CD4-positive, alpha-beta T cell treated with Interleukin-2 at 100 ng/mL for 4 hours (primary cell): ENCODE measurements at places on chromosomes 5 and 9.

DNA sequence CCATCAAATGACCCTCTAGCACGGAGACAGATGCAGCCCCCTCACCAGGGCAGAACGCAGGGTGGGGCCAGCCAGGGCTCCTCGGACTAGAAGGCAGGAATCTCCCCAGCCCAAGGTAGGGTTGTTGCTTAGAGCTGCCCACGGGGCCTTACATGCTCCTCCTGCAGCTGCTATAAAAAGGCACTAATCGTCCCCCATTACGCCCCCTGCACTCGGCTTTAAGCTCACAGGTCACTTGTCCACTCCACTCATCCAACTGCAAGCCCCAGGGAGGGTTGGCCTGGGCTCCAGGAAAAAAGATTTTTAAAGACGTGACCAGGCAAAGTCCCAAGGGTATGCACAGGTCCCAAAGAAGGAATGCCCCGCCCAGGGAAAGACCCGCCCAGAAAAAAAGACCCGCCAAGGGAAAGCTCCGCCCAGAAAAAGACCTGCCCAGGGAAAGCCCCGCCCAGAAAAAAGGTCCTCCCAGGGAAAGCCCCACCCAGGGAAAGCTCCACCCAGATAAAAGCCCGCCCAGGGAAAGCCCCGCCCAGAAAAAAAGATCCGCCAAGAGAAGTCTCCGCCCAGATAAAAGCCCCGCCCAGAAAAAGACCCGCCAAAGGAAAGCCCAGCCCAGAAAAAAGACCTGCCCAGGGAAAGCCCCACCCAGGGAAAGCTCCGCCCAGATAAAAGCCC is 11.1 kb downstream of the GRIN1 start:
- DNase-seq: no peak

- no peak for DNase-seq
Observed at GRCh38 chr5:149448431-149448830, 69.3 kb upstream of the IL17B start.

- DNase-seq: no peak
Observed at GRCh38 chr9:15146268-15146700, 160.7 kb downstream of the TTC39B start.

DNA sequence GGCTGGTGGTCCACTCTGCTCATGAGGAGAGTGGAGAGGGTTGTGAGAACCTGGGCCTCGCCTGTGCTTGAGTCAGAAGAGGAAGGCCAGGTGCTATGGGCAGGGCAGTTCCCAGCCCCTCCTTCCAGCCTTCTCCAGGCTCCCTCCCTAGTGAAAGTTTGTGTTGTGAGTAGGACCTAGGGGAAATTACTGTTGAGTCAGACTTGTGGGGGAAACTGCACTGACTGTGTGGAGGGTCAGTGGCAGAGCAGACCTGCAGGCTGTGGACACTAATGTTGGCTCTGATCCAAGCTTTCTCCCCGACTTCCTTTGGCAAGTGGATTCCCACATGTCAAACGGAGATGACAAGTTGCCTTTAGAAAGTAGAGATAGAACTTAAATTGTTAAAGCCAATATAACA is 102.6 kb downstream of the ARHGAP26 start:
- no peak for DNase-seq

DNA sequence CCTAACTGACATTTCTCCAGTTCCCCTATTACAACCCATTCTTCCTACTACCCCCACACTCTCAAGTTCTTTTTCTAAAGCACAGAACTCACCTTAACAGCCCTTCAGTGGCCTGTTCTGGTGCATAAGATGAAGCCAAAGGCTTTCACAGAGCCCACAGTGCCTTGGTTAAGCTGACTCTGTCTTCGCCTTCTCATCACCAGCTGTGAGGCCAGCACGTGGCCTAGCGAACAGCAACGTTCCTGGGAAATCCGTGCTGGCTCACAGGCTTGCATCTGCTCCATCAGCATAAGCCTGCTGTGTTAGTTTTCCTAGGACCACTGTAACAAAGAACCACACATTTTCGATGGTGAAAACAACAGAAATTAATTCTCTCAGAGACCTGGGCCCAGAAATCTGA is 67.9 kb upstream of the LPAR1 start:
- DNase-seq: no peak

DNA sequence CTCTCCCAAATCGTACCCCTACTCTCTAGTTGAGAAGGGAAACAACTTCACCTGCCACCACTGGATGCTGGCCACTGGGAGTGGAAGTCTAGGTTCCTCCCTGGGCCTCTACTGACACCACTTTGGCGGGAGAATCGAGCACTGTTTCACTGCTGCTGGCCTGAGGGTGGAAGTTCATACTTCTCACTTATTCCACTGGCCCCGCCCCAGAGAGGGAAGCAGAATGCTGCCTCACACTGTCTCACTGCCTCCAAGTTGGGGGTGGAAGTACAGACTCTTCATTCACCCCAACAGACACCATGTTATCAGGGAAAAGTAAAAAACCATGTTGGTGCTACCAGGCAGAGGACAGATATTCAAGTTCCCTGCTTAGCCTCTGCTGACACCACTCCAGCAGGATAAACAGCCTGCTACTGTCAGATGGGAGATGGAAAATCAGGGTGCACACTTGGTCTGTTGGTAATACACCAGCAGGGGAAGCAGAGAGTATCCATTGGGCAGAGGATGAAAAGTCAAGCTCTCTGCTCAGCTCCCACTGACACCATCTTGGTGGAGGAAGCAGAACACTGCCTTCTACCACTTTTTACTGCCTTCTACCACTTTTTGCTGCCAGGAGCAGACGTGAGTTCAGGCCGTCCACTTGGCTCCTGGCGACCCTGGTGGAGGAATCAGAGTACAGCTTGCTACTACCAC is 159.4 kb downstream of the SIL1 start:
- DNase-seq: no peak

GRCh38 chr9:133200631-133201030 is 8.4 kb downstream of the OBP2B start:
- DNase-seq: no peak

- DNase-seq: no peak
Observed at GRCh38 chr5:76427206-76428140, 24.4 kb downstream of the IQGAP2 start.

- no peak for DNase-seq
Observed at GRCh38 chr9:86122311-86122710, 23.0 kb upstream of the GOLM1 start.

- no peak for DNase-seq
Observed at GRCh38 chr5:106521701-106522100, 1149.0 kb downstream of the EFNA5 start.

- DNase-seq: no peak
Observed at GRCh38 chr5:558871-559503, 34.7 kb upstream of the SLC9A3 start.

DNA sequence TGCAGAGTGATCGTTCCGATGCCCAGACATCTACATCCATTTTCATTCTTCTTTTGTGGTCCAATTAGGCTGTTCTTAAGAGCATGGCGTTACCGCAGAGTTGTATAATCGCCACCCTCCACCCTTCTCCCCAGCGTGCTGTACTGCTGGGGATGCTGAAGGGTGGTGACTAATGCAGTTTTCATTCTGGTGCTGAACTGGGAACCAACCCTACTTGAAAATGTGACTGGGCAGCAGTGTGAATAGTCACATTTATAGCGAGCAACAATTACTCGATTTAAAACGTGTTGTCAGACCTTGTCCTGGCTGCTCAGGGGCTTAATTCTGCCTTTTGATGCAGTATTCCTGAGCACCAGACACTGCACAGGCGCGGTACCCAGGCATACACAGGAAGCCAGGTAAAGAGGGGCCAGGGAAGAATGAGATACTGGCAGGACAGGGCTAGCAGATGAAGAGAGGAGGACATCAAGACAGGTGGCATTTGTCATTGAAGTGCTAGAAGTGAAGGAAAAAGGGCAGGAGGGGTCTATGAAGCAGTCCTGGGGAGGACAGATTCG is 719 bp upstream of the ISCA1 start:
- no peak for DNase-seq

- DNase-seq: no peak
Observed at GRCh38 chr5:162607879-162608278, 540.3 kb downstream of the GABRG2 start.

DNA sequence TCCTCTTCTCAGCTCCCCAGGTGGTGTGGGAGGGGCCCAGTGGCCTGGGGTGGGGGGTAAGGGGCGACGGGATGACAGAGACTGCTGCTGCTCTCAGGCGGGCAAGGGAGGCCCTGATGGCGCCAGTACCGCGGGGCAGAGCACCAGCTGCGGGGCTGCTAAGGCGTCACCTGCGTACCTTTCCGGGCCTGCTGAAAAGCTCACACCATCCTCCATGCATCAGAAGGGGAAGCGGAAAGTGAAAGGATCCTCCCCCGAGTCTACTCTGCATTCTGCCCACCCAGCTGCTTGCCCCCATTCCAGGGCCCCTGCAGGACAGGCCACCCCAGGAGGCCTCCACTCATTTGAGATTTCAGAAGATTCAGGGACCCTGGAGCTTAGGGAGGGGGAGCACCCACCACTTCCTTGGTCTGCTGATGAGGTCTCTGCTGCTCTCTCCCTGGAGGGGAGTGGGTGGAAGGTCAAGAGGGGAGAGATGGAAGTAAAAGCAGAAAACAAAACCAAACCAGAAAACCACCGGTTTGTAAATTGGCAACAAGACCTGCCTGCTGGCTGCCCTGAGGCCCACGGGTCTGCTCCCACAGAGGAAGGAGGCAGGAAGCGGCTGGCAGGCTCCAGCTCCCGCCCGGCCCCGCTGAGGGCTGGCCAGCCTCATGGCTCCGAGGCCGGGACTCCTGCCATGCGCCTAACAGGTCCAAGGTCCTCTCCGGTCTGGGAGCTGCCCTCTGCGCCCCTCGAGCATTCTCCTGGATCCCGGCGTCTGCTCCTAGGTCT is 33.6 kb downstream of the PRRT1B start:
- peak; percentile 42 for DNase-seq

DNA sequence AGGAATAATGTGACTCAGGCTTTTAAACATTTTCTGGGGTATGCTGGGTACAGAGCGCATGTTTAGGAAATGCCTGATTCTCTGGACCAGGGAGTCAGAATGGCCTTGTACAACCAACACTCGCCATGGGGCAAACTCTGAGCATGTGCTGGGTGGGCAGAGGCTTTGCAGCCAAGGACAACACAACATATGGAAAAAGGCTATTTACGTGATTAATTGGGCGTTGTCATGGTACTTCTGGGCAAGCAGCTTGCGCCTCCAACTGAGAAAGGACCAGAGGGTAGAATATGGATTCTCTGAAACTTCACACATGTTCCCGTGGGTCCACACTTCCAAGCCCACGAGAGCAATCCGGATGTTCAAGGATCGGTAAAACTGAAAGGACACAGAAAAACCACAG is 49.1 kb downstream of the NIPAL4 start:
- DNase-seq: no peak

DNA sequence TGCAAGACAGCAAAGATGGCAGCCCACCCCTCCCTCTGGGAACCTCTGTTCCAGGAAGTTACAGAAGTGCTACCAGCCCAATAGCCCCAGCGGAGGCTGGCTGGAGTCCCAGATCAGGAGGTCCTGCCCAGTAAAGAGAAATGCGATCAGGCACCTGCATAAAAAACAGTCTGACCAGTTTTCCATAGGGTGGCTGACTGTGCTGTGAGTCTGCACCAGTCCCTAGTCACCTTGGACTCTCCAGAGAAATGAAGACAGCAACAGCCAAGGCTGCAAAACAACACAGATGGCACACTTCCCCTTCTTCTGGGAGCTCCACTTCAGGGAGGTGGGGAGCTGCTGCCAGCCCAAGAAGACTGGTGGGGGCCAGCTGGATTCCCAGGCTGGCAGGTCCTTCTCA is 265.5 kb upstream of the PCSK5 start:
- no peak for DNase-seq
